Stimulated activated CD8-positive, alpha-beta memory T cell treated with anti-CD3 and anti-CD28 coated beads, Interleukin-12 subunit alpha, Interleukin-12 subunit beta, amount 100 ng/mL, for 1 hour (primary cell): ENCODE measurements at places on chromosomes 7 and 10.

GRCh38 chr10:20195076-20195475 lies 378.8 kb downstream of the PLXDC2 start:
- DNase-seq, result no peak

DNA sequence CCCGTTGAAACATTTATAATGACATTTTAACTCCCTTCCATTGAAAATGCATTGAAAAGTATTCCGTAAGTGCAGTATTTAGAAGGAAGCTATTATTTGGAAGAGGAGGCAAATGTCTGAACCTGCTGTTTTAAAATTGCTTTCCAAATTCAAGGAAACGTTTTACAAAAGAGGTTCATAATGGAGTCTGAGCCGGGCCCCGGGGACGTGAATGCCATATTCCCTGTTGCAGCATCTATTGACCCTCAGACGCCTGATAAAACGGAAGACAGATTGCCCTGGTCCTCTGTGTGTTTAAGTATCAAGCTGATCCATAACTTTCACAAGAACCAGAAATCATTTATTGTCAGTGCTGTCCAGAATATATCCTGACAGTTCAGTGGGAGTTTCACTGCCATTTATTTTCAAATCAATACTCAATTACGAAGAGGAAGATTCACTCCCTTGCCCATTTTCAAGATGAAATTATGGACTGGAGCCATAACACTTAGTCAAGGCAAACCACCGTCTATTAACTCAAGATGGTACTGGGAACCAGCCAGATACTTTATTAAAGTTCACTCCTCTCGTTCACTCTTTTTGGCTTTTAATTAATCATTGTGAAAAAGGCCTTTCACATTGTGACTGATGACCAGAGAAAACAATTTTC lies 435.7 kb upstream of the PFKP start:
- DNase-seq, result no peak

DNA sequence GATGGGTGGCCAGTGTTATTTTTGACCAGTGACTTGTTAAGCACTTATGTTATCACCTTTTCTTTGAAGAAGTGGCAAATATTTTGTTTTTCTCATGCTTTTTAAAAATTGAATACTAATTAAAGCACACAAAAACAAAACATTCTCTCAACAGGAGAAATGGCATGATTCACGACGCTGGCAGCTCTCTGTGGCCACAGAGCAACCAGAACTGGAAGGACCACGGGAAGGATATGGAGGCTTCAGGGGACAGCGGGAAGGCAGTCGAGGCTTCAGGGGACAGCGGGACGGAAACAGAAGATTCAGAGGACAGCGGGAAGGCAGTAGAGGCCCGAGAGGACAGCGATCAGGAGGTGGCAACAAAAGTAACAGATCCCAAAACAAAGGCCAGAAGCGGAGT lies 6.2 kb upstream of the KIFBP start:
- no peak for DNase-seq

- peak; percentile 53 for DNase-seq
These were observed 39.3 kb downstream of the FAS start for GRCh38 chr10:89029785-89030437.

DNA sequence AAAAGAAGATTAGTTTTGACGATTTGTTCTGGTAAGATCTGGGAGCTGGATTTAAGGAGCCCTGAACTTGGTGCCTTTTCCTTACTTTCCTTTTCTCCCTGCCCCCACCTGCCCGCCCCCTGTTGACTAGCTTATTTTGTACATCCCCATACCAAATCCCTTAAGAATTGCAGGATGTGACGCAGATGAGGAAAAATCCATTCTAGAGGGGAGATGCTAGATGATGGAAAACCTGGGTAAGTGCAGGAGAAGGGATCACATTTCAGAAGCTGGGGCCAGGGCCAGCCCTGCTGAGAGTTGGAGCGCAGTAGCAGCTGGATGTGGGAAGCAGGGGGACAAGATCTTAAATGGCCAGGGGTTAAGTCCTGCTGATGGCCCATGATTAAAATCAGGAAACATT lies 93.9 kb downstream of the CCDC3 start:
- no peak for DNase-seq

DNA sequence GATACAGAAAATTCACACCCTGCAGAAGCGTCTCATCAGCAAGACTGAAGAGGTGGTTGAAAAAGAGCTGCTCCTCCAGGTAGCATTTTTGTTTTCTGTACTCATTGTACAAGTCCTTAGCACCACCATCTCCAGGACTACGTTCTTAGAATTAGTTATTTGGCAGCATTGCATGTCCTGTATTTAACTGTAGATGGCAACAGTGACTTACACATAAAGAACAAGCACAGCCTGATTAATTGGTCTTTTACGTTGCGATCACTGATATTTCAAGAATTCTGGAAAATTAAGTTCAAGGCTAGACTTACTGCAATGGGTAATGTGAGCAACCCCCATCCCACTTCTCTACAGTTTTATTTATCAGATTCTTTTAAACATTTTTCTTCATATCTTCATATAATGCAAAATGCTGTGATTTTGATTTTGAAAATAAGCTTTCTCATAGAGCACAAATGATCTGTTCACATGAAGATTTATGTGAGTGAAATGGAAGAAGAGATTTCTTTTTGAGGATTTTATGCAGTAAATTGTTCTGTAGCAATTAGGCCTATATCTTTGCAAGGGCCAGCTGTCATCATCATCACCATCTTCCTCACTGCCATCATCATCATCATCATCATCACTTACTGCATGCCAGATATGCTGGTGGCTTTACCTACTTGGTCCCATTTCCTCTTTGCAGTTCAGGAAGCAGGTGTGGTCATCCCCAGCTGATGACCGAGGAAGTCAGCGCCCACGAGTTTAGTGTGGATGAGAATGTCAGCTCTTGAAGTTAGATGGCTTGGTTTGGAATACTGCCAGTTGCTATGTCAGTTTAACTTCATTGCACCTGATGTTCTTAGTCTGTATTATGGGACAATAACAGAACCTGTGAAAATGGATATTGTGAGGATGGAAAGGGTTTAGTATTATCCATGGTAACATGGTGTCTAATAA lies 53.4 kb downstream of the CFAP58 start:
- DNase-seq, result no peak

- no peak for DNase-seq
These were observed 21.1 kb downstream of the C7orf33 start for GRCh38 chr7:148611692-148612091.

- DNase-seq, result no peak
These were observed 177.1 kb upstream of the CTBP2 start for GRCh38 chr10:125337510-125337909.

DNA sequence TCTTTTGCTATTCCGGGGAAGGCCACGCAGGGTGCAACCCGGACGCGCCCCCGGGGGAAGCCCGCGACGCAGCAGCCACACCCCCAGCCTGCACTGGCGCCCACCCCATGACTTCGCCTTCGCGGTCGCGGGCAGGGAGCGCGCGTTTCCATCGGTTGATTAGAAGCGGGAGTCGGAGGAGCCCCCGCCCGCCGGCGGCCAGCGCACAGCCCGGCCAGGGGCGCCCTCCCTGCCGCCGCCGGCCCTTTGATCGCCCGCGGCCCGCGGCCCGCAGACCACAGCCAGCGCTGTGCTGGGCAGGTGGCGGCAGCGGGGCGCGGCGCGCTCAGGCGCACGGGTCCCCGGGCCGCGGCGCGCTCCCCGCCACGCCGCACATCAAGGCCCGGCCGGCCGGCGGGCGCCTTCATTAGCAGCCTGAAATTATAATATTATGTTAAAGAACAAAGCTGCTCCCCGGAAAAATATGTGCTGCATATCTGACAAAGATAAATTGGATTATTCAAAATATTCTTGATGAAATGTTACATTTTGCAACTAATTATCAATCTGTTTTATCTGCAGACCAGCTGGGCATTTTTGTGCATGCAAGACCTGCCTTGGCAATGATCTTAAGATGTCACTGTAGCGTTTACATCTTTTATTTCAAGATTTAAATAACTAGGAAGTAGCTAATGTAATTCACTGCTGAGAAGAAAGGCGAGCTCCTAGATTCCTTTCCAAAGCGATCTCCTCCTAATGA lies 160.7 kb upstream of the MKI67 start:
- DNase-seq, result no peak

DNA sequence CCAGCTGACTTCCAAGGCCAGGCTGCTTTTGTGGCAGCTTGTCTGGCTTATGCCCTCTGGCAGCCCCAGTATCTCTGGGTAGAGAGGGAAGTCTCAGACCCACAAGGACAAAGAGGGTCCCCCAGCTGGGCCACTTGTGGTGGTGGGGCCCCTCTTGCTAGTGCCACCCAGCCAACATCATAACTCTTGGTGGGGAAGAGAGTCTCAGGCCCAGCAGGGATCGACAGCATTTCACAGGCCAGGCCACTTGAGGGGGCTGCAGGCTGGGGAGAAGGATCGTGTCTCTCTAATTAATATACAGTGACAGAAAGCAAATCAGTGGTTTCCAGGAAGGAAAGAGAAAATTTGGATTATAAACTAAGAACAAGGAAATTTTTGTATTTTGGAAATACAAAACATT lies 76.0 kb downstream of the TYW1B start:
- DNase-seq, result no peak

- no peak for DNase-seq
These were observed at the start of gene NKX2-3 for GRCh38 chr10:99532687-99533495. Gene NKX2-3, plus strand, starts transcription at chr10:99532942. Its CDS starts 190 bp downstream, at chr10:99533132.

DNA sequence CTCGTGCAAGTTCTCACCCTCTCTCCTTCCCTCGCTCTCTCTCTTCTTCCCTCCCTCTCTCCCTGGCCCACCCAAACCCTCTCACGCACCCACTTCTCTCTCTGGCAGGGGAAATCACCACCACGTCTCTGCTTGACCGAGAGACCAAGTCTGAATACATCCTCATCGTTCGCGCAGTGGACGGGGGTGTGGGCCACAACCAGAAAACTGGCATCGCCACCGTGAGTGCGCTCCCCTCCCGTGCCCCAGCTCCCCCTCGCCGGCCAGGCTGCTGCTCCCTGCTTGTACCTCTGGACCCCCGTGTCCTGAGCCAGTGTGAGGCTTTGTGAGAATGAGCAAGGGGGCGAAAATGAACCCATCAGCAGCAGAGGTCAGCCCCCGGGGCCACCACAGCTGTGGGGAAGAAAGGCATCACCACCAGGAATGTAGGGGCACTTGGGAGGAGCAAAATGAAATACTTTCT lies 25.5 kb downstream of the C10orf105 start:
- no peak for DNase-seq

DNA sequence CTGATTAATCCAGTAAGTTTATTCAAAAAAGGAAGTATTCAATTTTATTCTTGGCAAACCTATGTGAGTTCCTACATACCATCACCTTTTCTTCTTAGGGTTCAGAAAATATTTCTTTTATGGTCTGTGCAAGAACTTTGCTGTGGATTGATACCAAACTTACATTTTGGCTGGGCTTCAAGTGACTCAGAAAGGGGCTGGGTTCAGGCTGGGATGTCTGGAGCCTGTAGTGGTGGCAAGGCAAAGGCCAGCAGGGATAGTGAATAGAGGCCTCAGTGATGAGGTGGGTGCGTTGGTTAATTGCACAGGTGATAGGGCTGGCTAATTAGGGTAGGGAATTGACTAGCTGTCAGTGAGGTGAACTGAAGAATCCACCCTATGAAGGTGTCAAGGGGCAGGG lies 40.2 kb upstream of the ATXN7L1 start:
- DNase-seq, result no peak

GRCh38 chr10:77144656-77145055 lies 493.0 kb downstream of the KCNMA1 start:
- no peak for DNase-seq

- DNase-seq, result no peak
These were observed 66.7 kb upstream of the NEUROD6 start for GRCh38 chr7:31407178-31407676.

- DNase-seq, result no peak
These were observed 326.3 kb downstream of the CCSER2 start for GRCh38 chr10:84654671-84655070.

GRCh38 chr10:93771354-93771753 lies 13.6 kb downstream of the LGI1 start:
- no peak for DNase-seq

DNA sequence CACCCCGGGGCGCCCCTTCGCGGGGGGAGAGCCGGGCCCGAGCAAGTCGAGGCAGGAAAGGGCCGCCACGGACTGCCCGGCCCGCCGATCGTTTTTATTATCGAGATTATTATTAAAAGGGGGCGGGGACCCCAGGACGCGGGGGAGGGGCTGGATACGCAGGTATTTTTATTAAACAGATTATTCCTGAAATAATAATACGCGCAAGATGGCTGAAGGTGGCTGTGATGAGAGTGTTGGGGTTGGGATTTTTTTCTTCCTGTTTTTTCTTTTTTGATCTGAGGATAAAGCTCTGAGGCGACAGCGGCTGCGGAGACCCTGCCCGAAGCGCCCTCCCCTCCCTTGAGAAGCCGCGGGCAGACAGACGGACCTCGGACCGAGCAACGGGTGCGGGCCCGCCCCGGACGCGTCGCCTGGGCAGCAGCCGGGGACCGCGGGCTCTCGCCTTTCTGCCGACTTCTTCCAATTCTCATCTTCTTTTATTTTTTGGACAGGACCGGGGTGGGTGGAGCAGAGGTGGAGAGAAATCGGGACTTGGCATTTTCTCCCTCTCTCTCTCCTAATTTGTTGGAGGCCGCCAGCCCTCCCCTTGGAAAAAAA lies 1.4 kb upstream of the TRIM8 start:
- no peak for DNase-seq

- DNase-seq, result no peak
These were observed 203.5 kb downstream of the USP6NL start for GRCh38 chr10:11407939-11408338.

DNA sequence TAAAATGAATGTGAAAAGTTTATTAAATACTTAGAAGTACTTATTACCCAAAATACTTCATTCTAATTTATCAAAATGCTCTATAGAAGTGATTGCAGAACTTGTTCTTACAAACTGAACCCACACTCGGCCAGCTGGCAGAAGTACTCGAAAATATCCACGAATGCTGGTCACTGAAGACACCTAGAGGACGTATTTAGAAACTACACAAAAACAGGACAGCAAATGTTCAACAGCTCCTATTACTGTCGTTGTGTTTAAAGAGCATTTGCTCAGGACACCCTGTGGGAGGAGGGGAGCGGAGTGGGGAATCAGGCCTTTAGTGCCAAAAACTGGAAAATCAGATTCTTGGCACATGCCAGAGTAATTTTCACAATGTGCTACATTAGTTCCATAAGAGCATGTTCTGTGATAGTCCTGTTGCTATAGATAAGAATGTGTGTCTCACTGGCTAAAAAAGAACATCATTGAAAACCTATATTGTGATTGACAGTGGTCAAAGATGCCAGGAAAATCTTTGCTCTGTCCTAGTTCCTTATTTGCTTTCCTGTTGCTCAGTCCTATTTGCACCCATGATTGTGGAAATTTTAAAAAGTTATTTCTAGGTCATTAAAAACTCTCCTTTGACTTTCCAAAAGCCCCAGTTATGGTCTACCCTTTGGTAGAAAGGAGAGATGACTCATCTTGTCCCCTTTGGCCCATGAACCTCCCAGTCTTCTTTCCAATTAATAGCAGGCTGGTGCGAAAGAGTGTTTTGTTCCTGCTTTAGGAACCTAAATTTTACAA lies 49.0 kb upstream of the NRBF2 start:
- peak; percentile 17 for DNase-seq

- DNase-seq, result no peak
These were observed 68.7 kb downstream of the TAX1BP1 start for GRCh38 chr7:27808626-27809025.
